Cardiac septum (tissue), 1 donor: ENCODE measurements at places on chromosomes 4 and X. TPM values are rescaled to one million over a fixed set of nuclear protein-coding genes. Genes with fewer than 3 reads are reported as not detected.

DNA sequence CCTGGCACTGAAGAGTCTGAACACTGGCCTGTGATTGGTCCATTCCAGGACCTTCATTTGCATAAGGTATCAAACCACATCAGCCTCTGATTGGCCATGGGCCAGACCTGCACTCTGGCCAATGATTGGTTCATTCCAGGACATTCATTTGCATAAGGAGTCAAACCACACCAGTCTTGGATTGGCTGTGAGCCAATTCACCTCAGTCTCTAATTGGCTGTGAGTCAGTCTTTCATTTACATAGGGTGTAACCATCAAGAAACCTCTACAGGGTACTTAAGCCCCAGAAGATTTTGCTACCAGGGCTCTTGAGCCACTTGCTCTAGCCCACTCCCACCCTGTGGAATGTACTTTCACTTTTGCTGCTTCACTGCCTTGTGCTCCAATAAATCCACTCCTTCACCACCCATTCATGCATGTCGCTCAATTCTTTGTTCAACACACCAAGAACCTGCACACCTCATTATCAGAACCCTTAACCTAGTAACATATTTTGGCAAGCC is 14.2 kb upstream of the HERC5 start:
- no peak for DNase-seq

DNA sequence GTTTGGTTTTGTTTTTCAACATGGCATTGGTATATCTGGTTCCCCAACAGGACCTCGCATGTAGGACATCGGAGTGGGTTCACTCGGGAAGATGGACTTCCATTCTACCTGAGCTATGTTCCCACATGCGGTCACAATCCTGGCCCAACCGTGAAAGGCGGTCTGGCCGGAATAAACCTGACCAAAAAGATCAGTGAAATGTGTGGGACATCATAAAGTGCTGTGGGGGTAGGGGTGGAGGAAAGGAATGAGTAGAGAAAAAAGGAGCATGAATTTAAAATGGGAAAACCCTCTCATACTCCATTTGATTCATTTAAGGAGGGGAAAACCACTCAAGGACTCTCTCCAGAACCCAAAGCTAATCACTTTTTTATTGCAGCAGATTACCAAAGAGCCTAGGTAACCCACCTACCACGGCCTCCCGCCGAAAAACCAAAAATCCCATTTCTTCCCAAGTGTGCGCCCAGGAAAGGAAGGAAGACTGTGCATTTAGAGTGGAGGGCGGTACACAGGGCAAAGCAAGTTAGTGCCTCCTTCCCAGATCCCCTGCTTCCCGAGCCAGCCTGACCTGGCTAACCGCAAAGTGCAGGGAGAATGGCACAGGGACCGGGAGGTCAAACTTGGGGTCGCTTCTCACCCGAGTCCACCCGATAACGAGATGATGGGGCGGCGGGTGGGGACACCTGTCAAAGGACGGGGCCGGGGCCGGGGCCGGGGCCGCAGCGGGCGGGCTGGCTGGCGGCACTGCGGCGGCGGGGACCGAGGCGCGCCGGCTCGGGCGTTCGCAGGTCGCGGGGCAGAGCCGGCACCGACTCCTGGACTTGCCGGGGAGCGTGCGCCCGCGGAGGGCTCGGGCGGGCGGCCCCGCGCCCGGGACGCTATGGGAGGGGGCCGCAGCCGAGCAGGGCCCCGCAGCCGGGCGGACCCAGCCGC is 669 bp downstream of the TMEM150C start:
- DNase-seq = no peak

- no peak for DNase-seq
Measured at GRCh38 chrX:39895218-39896110, 202.3 kb downstream of the BCOR start.

GRCh38 chrX:136620780-136621179 is 27.2 kb upstream of the CD40LG start:
- DNase-seq = no peak

DNA sequence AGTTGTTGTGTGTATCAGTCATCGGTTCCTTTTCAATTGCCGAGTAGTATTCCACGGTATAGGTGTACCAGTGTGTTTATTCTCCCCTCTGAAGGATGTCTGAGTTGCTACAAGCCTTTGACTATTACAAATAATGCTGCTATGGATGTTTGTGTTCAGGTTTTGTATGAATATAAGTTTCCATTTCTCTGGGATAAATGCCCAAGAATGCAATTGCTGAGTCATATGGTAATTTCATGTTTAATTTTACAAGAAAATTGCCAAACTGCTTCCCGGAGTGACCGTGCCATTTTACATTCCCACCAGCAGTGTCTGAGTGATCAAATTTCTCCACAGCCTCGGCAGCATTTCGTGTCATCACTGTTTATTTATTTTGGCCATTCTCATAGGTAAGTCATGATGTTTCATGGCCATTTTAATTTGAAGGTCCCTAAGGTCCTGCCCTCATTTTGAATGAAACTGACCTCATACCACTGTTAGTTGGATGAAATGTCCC is 73.9 kb downstream of the IRF2 start:
- DNase-seq = no peak

DNA sequence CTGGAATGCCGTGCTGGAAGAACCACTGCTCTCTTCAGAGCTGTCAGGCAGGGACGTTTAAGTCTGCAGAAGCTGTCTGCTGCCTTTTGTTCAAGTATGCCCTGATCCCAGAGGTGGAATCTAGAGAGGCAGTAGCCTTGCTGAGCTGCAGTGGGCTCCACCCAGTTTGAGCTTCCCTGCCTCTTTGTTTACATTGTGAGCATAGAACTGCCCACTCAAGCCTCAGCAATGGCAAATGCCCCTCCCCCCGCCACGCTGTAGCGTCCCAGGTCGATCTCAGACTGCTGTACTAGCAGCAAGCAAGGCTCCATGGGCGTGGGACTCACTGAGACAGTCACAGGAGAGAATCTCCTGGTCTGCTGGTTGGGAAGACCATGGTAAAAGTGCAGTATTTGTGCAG is 34.8 kb upstream of the MUC7 start:
- no peak for DNase-seq

DNA sequence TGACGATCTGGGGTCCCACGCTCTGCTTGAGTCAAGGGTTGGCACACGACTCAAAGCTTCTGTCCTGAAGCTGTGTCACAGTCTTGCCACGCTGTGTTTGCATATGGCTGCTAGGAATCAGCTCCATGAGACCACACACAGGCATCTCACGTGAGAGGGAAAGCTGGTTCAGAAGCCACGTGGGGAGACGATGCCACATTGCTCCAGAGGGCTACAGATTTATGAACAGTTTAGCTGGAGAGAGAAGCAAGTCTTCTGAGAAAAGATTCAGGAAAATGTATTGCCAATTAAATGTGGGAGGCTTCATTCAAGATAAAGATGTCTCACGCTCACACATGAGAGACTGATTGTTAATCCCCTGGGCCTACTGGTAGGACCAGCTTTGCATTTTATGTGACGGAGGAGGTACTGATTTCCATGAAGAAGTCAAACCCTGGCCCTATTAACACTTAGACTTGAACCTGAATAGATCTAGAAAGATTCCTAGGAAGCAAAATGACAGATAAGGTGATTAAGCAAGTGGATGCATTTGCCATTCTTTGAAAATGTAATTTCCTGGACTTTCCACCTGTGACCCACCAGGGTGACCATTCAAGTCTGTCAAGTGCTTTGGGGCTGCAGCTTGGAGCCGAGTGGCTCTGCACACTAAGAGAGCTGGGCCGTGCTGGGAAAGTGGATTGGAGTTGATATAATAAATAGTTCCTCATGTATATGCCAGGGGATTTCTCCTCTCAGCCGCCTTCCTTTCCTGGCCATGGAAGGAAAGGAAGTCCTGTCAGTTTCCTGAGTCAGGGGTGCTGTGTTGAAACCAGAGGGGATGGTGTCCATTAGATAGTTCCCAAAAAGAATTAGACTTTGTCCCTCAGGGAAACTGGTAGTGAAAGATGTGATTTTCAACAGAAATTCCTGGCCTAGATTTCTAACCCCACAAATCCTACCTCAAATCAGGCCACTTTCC is 29.0 kb downstream of the ENPP6 start:
- no peak for DNase-seq

- no peak for DNase-seq
Measured at GRCh38 chr4:111697176-111697942, 447.9 kb upstream of the FAM241A start.

GRCh38 chrX:139448996-139449395 is 81.5 kb upstream of the F9 start:
- no peak for DNase-seq

DNA sequence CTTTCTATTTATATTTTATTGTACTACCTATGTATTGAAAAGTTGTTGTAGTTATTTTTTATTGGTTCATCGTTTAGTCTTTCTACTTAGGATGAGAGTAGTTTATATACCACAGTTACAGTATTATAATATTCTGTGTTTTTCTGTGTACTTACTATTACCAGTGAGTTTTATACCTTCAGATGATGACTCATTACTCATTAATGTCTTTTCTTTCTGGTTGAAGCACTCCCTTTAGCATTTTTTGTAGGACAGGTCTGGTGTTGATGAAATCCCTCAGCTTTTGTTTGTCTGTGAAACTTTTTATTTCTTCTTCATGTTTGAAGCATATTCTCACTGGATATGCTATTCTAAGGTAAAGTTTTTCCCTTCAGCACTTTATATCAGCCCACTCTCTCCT is 7.7 kb downstream of the LUZP4 start:
- DNase-seq = no peak

GRCh38 chrX:155632431-155633100 is 19.8 kb upstream of the TMLHE start:
- no peak for DNase-seq

- DNase-seq = no peak
Measured at GRCh38 chr4:66097218-66097617, 426.9 kb upstream of the EPHA5 start.

GRCh38 chrX:115419069-115419468 is 129.6 kb downstream of the LUZP4 start:
- DNase-seq = no peak

GRCh38 chrX:149699761-149700160 is 12.1 kb upstream of the MAGEA11 start:
- no peak for DNase-seq

- DNase-seq = no peak
Measured at GRCh38 chrX:123310112-123310511, 126.0 kb downstream of the GRIA3 start.

GRCh38 chr4:145044341-145044740 is 53.7 kb downstream of the ANAPC10 start:
- no peak for DNase-seq

DNA sequence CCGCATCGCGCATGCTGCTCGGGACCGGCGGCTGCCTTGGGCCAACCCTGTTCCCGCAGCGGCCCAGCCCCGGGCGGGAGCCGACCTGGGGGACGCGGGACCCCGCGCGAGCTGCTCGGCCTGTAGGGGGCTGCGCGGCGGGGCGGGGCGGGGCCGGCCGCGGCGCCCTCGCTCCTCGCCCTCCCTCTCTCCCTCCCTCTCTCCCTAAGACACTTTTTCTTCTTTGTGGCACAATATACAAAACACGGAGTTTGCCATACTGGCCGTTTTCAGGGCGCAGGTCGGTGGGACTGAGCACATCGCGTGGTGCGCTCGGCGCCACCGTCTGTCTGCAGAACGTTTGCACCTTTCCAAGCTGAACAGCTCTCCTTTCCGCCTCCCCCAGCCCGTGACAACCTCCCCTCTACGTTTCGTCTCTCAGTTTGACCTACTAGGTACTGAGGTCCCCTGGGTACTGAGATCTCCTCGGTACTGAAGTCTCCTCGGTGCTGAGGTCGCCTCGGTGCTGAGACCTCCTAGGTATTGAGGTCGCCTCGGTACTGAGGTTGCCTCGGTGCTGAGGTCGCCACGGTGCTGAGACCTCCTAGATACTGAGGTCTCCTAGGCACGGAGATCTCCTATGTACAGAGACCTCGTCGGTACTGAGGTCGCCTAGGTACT is 261.1 kb upstream of the PLCXD1 start:
- no peak for DNase-seq

- no peak for DNase-seq
Measured at GRCh38 chrX:79138658-79139241, 5.7 kb upstream of the GPR174 start.

GRCh38 chr4:53671757-53672156 is 80.5 kb upstream of the LNX1 start:
- no peak for DNase-seq

DNA sequence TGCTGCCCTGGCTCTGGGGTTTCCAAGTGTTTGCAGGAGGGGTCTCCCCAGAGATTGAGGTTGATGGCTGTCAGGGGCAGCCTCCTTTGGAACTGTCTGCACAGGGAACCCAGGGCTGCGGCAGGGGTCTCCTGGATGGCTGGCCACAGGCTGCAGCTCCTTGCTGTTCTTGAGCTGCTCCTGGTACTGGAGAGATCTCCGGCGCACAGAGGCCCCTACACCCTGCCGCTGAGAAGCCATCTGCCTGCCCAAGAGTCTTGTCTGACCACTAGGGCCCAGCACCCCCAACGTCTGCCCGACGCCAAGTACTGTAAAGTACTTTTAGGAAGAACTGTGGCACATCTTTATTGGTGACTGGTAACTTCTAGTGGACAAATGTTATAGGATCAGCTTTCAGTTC is 13.5 kb downstream of the STIM2 start:
- DNase-seq = no peak

DNA sequence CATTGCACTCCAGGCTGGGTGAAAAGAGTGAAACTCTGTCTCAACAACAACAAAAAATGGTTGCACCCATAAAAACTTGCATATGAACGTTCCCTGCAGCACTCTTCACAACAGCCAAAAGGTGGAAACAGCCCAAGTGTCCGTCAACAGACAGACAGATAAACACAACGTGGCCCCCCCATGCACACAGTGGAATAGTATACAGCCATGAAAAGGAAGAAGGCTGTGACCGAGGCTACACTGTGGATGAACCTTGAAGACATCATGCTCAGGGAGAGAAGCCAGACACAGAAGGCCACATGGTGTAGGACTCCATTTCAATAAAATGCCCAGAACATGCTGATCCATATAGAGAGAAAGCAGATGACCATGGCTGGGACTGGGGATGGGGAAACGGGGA is 33.5 kb upstream of the ASMTL start:
- DNase-seq = no peak

STARD8 gene
- total RNA-seq = 6.5 TPM

CCNQ gene
- 23.3 TPM for total RNA-seq

HGFAC gene
- 0.38 TPM for total RNA-seq

SATL1 gene
- 0.16 TPM for total RNA-seq

PRR27 gene
- not detected for total RNA-seq

PCGF3 gene
- total RNA-seq = 24.3 TPM

XKRX gene
- 0.11 TPM for total RNA-seq

PROM1 gene
- total RNA-seq = 12.6 TPM

F8A3 gene
- total RNA-seq = 0.19 TPM

TRMT44 gene
- total RNA-seq = 9.0 TPM

MYOZ2 gene
- total RNA-seq = 727 TPM

JCHAIN gene
- total RNA-seq = 1.5 TPM

GPR34 gene
- total RNA-seq = 2.0 TPM

EPHA5 gene
- total RNA-seq = 0.22 TPM

CFI gene
- total RNA-seq = 10.8 TPM
